Natural killer cell treated with Interleukin-12 subunit alpha and Interleukin-12 subunit beta and Interleukin-15 and Interleukin-18, amount 100 ng/mL, for 72 hours (primary cell): ENCODE measurements at places on chromosomes 1 and 21. TPM values are rescaled to one million over a fixed set of nuclear protein-coding genes. Genes with fewer than 3 reads are reported as not detected.

S100A8 gene
- 1.8 TPM for total RNA-seq

DNA sequence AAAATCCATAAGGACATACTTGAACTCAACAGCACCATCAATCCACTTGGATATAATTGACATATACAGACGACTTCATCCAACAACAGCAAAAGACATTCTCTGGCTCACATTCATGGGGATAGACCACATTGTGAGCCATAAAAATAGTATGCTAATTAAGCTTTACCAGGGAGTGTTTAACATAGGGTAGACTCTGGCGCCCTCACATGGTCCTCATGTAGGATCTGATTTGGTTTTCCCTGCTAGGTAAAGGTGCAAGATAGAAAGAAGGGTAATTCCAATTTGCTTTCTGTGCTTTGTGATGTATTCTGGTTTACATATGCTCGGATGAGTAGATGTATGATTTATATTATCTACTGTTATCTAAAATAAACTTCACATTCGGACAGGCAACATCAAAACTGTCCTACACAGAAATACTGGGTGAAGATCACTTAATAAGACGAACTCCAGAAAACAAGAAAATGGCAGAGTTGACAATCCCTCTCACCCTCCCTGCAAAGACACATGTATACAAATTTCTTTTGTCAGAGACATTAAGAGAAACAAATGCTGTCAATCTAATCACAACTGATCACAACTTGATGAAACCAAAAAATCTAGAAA lies 27.7 kb downstream of the CR1L start:
- no peaks in the 10 kb centered on the region for H3K4me1 ChIP-seq
- no peak for DNase-seq
- no peaks in the 10 kb centered on the region for H3K36me3 ChIP-seq
- peaks cover 62% of the 10 kb centered on the region for H3K27me3 ChIP-seq
- no peak overlapping the region for H3K27ac ChIP-seq

GRCh38 chr1:25944986-25945385 lies 38.8 kb upstream of the STMN1 start:
- DNase-seq: no peak
- no peaks in the 10 kb centered on the region for H3K4me1 ChIP-seq
- no peak overlapping the region for H3K27ac ChIP-seq
- peaks cover 19% of the 10 kb centered on the region for H3K36me3 ChIP-seq
- no peaks in the 10 kb centered on the region for H3K27me3 ChIP-seq
- H3K4me3 ChIP-seq: no peak overlapping the region

DNA sequence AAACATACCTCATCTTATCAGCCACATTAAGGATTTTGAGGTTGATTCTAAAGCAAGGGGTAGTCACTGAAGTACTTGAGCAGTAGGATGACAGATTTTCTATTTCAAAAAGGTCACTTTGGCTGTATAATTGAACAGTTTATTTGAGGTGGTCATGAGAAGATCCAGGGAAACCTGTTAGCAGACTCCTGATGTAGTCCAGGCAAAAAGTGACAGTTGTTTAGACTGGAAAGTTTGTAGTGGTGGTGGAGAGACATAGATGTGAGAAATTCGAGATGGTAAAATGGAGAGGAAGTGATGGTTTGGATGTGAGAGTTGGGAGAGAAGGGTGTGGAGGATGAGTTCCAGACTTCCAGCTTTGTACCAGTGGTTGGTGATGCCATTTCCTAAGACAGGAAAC lies 7.5 kb downstream of the FAM163A start:
- no peak for DNase-seq
- H3K4me1 ChIP-seq: no peaks in the 10 kb centered on the region
- no peak overlapping the region for H3K4me3 ChIP-seq

- H3K4me3 ChIP-seq: no peak overlapping the region
- no peaks in the 10 kb centered on the region for H3K36me3 ChIP-seq
- H3K4me1 ChIP-seq: peaks cover 20% of the 10 kb centered on the region
- DNase-seq: no peak
- no peaks in the 10 kb centered on the region for H3K27me3 ChIP-seq
These were observed 123.7 kb downstream of the S1PR1 start for GRCh38 chr1:101360506-101360905.

- no peak for DNase-seq
- H3K36me3 ChIP-seq: no peaks in the 10 kb centered on the region
- no peak overlapping the region for H3K4me3 ChIP-seq
These were observed 5.9 kb downstream of the LHX9 start for GRCh38 chr1:197923038-197923437.
